T-helper 9 cell (primary cell): ENCODE measurements at places on chromosomes 5 and 9.

GRCh38 chr9:108963459-108964143 lies 29.4 kb downstream of the ABITRAM start:
- DNase-seq = no peak

- no peak for DNase-seq
These were observed 15.5 kb upstream of the SMIM23 start for GRCh38 chr5:171770153-171770552.

- DNase-seq = no peak
These were observed 38.2 kb upstream of the DMXL1 start for GRCh38 chr5:119032656-119033055.

GRCh38 chr9:33817327-33818166 lies 587 bp downstream of the UBE2R2 start:
- peak; percentile 42 for DNase-seq

DNA sequence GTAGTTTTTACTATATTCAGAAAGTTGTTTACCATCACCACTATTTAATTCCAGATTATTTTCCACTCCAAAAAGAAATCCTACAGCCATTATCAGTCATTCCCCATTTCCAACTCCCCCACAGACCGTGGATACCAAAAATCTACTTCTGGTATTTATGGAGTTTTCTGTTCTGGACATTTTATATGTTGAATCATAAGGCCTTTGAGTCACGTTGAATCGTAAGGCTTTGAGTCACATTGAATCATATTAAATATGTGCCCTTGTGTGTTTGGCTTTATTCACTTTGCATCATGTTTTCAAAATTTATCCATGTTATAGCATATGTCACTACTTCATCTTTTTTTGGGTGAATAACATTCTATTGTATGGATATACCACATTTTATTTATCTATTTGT lies 454.1 kb upstream of the NUDT12 start:
- no peak for DNase-seq

DNA sequence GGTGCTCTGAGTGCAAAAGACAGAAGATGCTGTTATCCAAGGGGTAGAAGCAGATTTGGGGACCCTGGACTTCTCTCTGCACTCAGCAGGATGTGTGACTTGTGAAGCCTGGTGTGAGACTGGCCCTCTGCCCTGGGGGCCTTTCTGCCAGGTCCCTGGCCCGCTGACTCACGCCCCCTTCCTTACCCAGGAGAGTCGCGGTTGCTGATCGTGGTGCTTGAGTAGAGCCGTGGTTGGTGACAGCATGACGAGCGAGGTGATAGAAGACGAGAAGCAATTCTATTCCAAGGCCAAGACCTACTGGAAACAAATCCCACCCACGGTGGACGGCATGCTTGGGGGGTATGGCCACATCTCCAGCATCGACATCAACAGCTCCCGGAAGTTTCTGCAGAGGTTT lies 6.5 kb downstream of the NTMT1 start:
- no peak for DNase-seq

DNA sequence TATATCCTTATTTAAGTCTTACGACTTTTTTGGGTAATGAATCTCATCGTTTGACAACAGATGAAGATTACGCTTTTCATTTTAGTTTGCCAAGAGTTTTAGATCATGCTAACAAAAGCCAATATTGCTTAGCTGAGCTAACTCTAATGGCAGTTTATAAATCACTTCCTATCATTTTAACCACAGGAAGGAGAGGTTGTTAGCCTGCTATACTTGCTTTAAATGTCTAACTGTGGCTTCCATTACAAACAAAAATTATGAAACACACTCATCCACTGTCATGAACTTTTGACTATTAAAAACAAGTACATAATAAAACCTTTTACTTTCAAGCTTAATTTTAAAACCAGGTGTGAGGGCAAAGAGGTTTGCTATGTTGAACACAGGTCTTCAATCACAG lies 53.7 kb upstream of the ANKH start:
- DNase-seq = no peak

DNA sequence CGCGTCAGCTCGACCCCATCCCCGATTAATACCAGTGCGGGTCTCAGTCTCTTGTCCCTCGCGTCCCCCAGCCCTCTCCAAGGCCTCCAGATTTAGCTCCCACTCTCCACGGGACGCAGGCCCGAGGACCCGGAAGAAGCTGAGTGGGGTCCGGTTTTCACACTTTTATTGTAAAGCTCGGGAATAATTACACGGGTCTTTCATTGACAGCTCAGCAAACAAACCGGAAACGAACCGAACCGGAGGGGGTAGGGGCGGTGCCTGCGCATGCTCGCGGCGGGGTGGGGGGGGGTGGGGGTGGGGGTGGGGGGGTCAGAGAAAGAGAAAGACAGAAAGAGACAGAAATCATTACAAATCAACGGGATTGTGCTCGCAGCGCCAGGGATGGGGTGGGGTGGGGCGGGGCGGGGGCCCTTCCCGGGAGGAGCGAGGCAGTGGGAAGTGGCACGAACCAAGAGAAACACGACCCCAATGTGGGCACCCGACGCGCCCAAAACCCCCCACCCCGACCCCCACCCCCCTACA lies 27.9 kb downstream of the PCDH1 start:
- peak; percentile 9 for DNase-seq

DNA sequence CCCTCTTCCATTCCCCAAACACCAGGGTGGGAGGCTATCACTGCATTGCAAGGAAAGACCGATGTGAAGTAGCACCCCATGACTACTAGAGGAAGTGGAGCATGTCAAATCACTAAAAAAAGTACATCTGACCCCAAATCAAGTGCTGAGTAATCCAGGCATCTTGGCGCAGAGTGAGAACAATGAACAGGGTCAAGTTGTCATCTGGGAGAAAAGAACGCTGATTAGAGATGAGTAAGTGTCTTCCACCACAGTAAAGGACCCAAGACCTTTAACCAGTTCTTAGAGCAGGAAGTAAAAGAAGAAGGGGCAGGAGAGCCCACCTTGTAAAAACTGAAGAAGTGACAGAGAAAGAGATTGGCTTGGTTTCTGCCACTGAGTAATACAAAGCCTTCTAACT lies 75.0 kb upstream of the RAD23B start:
- no peak for DNase-seq

GRCh38 chr5:135073761-135074345 lies 39.8 kb upstream of the PITX1 start:
- DNase-seq = no peak

DNA sequence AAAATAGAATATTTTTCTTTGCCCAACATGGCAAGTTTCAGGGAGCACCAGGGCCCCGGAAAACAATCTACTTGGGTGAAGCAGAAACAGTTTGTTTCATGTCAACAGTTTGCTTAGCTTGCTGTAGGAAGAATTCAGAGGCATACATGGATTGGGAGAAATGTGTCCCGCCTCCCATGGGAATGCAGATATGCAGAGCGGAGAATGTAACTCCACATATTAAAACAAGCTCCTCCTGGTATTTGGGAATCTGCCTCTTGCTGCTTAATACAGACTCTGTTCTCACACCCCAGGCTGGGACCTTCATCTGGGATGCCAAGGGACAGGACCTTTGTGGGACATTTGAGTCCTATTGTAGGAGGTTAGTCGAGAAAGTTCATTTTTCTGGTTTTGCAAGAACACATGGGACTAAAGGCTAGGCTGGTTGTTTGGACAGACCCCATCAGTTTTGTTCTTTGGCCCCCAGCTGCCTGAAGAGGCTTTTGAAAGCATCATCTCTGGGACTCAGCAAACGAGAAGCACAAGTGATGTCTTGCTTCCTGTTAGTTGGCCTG lies 220.5 kb upstream of the ADRA1B start:
- DNase-seq = no peak

DNA sequence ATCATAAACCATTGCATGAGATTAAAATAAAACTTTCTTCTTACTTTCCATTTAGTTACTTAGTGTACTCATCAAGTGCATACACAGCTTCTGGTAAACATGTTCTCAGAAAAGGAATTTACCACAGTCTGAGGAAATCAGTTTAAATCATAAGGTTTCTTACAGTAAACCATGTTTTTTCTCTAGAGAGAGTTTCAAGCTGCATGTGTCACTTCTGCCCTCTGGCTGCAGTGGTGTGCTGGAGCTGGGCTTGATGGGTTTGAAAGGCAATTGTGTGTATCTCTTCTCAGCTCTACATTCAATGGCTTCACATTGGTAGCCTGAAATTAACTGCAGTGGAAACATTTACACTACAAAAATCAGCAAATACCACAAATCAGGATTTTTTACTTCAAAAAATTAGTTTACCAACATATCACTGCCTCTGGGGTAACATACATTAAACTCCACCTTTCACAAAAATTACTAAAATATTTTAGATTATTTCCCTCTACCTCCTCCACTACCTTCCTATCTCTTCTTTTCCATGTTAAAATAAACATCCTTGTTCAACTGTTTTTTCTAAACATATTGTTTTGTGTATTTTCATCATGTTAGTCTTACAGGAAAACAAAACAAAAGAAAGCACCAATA lies 414.3 kb downstream of the ANXA1 start:
- DNase-seq = no peak

- DNase-seq = no peak
These were observed 5.9 kb downstream of the DBH start for GRCh38 chr9:133641861-133642595.

- no peak for DNase-seq
These were observed 416.6 kb upstream of the CLINT1 start for GRCh38 chr5:158275511-158275910.

DNA sequence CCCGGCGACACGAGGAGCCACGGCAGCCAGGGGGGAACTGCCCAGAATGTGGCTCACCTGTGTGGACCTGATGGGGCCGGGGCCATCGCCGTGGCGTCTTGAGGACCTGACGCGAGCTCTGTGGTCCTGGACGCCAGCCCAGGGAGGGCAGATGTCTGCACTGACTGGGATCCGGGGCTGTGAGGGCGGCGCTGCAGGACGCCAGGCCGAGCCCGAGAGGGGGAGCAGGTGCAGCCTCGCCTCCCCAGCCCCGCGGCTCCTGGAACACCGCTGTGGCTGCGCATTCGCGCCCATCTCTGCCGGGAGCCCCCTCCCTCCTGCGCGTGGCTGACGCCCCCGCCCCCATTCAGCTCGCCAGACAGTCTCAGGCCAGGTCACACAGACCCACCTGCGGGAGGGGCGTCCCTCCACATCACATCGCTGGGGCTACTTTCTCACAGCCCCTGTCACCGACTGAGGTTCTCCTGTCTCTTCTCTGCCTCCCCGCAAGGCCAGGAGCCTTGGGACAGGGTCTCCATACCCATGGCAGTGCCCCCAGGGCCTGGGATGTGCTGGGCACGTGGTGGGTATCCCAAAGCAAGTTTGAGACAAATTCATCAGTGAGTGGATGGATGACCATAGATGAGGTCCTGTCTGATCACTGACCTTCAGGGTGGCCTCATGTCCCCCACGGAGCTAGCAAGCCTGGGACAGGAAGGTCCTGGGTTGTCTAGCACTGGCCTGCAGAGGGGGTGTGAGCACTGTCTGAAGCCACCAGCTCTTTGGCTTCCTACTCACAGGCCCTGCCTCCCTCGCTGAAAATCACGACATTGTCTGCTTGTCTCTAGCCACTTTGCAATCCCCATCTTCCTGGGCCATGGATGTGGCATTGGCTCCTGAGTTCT lies 47.3 kb downstream of the RASGEF1C start:
- DNase-seq = no peak

DNA sequence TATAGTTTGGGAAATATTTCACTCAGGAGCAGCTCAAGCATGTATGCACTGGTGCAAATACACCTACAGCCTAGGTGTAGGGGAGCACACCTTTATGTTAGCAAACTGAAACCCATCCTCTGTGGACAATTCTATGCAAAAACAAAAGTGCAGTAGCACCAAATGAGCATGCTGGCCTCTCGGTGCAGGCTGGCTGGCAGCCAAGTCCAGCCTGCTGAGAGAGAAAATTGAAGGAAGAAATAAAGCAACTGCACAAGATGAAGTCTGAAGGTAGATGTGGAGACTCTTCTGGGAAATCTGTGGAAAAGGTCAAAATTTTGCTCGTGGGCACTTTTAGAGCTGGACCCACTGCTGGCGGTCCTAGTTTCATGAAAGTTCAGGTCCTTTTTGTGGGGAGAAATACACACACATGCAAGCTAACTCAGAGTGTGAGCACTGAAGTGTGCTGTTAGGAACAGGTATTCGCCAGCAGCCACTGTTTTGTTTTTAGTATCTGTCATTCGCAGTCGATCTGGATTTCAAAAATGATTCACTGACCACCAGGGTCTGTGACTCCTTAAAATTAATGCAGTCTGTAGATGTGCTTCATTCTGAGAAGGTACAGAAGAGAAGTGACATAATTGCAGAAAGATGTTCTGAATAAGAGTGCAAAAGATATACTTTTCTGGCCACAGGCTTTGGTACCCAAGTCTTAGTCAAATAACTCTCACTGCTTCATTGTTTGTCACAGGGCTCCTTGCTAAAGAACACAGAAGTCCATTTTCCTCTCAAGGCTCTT lies 281.7 kb downstream of the PARP8 start:
- DNase-seq = no peak

GRCh38 chr5:79488775-79489174 lies 25.2 kb downstream of the HOMER1 start:
- no peak for DNase-seq

DNA sequence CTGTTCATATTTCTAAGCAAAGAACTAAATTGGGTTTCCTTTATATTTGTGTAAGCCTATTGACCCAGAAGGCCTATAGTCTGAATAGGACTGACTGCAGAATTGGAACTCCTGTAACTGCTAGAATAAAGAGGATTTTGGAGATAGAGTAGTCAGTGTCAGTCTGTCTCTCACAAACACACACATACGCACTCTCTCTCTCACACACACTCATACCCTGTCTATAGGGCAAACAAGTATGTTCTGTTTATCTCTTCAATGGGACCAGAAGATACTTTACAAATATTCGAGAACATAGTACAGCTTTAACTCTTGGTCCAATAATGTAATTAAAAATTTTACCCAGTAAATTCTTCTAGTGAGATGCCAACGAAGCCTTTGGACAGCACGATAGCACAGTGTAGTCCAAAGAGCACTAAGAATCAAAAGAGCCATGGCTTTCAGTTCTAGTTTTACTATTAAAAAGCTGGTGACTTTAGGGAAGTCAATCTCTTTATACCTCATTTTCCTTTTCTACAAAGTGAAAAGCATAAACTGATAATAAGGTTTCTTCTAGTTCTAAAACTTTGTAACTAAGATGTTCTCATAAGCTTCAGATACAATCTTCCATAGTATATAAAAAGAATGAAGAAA lies 19.3 kb downstream of the ABHD17B start:
- no peak for DNase-seq

GRCh38 chr9:109286981-109287380 lies 33.9 kb downstream of the EPB41L4B start:
- DNase-seq = no peak

- DNase-seq = no peak
These were observed 22.9 kb upstream of the ZSWIM6 start for GRCh38 chr5:61309115-61309514.
